ENCODE measurements at places on chromosomes 6 and 20.
A peak's percentile ranks its signal among the peaks of the same experiment; 100 is the strongest.

DNA sequence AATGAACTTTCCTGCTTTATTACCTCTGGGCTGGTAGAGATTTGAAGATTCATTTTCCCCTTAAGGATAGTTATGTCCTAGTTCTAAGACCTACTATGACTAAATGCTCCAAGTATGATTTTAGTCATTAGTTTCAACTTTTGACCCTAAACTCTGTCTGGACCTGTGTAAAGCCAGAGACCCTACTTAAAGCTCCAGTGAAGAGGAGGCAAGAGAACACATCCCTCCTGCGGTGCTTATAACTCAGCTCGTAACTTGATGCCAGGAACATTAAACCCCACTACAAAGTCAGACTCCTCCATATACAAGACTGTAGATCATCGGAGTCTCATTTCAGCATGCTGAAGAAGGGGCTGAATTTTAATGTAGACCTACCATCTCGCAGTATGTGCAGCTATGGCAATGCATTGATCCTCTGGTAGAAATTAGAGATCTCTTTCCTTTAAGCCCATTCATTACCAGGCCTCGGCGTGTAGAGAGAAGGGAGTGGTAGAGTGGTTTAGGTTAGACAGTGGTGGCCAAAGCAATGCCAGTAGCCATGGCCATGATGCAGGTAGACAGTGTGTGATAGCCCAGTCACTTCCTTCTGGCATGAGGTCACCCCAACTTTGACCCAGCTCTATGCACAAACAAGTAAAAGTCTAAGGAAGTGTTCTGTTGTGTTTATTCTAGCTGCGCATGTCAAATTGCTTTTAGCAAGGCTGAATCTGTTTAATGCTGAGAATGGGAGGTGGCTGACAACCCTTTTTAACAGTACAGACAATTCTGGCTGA is 34.8 kb upstream of the MYB start:
- DNase-seq = no peak

- no peak for DNase-seq
These were observed 69.2 kb downstream of the MTFR2 start for GRCh38 chr6:136180704-136181511.

GRCh38 chr6:151103266-151103665 is 136.5 kb upstream of the AKAP12 start:
- DNase-seq = no peak

GRCh38 chr6:148538261-148539190 is 195.9 kb downstream of the SASH1 start:
- DNase-seq = no peak

GRCh38 chr6:35391240-35391968 is 49.0 kb downstream of the PPARD start:
- DNase-seq = no peak

DNA sequence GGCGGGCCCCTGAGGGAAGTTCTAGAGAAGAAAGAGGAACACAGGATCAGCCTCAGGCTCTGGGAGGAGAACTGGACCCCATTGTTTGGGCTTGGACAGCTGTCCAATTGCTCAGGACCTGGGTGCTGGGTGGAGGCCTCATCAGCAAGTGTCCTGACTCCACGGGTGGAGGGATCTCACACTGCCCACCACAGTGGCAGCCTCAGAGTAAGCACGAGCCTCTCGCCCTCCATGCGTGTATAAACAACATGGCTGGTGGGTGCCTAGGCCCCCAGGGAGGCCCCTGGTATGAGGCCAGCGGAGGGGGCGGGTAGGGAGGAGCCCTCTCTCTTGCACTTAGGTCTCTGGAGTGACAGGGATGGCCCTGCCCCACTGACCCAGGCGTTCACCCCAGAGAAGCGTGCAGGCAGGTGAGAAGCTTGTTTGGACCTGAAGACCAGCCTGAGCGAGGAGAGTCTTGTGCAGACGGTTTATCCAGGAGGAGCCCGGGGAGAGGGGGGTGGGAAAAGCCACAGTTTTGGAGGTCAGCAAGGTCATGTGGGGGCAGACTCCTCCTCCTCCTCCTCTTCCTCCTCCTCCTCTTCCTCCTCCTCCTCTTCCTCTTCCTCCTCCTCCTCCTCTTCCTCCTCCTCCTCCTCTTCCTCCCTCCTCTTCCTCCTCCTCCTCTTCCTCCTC is 41.9 kb upstream of the BHLHE23 start:
- no peak for DNase-seq

GRCh38 chr6:27281105-27281539 is 31.0 kb downstream of the POM121L2 start:
- no peak for DNase-seq

GRCh38 chr20:36573798-36574365 is 485 bp downstream of the TGIF2 start:
- DNase-seq = no peak

- DNase-seq = peak; percentile 60
These were observed 816 bp downstream of the NPEPL1 start for GRCh38 chr20:58693226-58694006.

DNA sequence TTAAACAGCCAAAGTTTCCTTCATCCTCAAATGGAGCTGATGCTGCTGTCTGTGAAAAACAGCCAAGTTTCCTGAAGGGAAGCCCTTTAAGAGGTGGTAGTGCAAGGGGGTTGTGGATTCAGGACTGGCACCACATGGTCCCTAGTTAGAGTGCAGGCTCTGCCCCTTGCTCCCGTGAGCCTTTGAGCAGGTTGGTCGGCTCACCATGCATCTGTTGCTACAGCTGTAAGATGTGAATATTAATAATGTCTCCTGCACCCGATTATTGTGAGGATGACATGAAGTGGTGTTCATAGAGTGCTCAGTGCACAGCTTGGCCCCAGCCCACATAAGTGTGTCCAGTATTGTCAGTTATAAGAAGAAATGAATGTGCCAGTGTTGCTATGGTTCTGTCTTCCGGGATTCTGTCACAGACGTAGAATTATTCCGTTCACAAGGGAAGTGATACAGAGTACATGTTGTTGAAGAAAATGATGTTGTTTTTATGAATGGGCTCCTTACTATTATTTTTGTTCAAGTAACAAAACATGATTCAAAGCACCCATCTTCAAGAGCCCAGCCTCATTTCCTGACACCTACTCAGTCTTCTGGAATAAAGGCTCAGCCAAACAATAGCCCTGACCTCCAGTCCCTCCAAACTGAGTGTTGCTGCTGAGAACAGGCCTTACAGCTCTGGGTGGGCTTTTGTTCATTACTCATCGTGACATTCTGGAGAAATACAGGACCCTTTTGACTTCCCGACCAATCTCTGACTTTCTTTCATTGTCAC is 2.9 kb upstream of the PKIG start:
- no peak for DNase-seq

- no peak for DNase-seq
These were observed 454.1 kb upstream of the NOX3 start for GRCh38 chr6:155909710-155910109.

DNA sequence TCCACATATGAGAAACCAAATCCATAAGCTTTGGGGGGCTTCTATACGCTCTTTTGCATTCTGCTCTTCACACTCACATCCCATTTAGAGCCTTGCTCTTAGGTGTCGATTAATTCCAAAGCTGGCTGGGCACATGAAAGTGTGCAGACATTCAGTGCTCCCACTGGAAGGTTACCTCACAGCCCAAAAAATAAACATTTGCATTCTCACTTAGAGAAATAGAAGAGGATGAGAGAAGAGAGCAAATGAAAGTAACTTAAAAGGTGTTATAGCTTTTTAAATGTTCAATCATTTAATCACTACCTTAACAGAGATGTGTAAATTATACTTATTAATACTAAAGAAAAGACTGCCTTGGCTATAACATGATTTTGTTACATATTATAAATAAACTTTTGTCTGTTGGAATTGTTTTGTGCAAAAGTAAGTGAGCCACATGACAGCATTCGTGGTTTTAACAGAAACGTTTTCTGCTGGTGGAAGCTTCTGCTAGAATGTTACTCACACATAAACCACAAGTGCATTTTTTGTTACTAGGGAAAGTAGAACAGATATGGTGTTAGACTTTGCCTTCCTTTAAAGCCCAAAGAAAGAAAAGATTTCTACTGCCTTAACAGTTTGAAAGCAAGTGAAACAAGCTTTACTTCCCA is 116.7 kb downstream of the SIM1 start:
- DNase-seq = no peak

DNA sequence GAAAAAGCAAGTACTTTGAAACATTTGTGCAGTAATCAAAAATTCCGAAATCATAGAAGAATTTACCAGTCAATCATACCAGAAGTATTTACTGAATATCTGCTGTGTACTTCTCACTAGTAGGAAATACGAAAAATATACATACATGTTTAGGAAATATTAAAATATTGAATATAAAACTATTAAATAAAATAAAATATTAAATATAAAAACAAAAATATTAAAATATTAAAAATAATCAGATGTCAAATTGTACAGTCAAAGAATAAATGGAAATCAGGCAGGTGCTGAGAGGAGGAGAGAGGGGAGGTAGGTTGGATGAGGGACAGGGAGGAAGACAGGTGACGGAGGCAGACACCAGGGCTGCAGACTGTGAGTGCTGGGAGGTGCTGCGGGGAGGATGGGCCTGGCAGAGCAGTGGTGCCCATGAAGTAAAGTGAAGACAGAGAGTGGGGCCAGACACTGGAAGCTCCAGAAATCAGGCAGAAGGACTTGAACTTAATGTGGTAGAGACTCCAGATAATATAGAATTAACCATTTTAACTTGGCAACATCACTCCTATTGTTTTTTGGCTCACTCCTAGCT is 55.9 kb downstream of the PRKN start:
- no peak for DNase-seq

GRCh38 chr6:291697-292505 is at the start of gene DUSP22:
Gene DUSP22 (plus strand): TSS chr6:292487. CDS start chr6:292540, 53 bp downstream.
- DNase-seq = peak; percentile 94

GRCh38 chr6:70299456-70299855 is 3.4 kb downstream of the COL9A1 start:
- no peak for DNase-seq

DNA sequence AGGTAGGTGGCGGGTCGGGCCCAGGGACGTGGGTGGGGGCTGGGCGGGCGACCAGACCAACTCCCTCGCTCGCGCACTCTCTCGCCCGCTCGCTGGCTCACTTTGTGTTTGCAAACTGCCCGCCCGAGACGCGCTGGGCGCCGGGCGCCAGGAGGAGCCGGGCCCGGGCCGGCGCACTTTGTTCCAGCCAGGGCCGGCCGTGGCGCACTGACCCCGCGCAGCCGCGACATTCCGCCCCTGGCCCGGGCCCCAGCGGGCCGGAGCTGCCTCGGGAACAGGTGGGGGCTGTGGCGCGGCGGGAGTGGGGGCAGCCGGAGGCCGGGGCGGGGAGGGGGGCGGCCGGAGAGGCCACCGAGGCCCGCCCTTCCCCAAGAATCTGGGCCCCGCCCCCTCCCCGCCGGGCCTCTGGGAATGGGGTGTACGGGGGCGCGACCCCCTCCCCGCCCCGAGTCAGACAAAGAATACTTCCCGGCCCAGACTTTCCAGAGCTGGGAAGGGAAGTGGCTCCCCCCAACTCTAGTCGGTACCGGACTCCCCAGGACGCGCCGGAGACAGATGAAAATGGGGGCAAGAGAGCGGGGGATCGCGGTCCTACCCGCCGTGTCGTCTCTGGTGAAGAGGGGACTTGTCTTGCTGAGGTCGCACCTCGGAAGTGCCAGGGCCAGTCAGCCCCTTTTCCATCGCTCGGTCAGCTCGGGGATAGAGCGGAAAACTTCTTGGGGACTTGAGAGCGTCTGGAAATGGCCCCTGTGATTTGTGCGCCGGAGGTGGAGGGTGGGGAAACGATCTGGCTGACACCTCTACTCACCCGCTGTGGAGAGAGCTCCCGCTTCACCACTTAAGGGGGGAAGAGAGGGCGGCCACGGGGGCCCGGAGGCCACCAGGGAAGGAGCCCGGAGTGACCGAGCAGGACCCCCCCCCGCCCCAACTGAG is 951 bp downstream of the FOXP4 start:
- DNase-seq = peak; percentile 68

- no peak for DNase-seq
These were observed 27.6 kb upstream of the NFATC2 start for GRCh38 chr20:51569815-51570738.

DNA sequence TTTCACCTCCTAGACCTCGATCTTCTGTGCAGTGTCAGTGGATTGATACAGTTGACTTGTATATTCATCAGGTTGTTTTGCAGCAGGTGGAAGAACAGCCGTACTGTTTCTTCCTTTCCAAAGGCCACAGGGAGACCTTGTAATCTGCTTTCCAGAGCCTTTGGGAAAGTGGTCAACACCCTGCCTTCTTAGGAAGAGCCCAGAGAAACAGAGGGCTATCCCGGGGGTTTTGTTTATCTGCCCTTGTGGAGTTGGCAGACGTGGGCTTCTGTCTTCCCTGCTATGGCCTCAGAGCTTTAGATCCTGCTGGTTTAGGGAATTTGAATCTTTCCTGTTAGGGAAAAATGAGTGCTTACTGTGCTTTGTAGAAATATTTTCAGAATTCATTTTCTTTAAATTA is 19.6 kb downstream of the STX16 start:
- no peak for DNase-seq

- no peak for DNase-seq
These were observed 28.4 kb downstream of the PAQR8 start for GRCh38 chr6:52390361-52390727.

DNA sequence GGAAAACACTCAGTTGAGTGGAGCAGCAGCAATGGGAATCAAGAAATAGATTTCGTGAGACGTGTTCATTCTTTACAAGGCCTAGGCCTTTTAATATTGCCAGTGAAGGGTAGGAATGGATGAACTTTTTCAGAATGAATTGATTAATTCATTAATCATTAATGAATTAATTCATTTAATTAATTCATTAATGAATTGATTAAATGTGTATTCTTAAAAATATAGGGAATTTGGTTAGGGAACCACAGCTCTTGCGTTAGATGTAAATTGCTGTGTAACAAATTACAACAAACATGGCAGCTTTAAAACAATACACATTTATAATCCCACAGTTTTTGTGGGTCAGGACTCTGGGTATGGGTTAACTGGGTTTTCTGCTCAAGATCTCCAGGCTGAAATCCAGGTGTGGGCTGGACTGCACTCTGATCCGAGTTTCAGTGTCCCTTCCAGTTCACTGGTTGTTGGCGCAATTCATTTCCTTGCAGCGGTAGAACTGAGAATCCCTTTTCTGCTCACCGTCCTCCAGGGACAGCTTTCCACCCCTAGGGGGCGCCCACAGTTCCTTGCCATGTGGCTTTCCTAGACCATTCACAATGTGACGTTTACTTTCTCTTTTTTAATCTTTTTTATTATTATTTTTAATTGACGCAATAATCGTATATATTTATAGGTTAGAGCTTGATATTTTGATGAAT is 32.8 kb upstream of the BCAS1 start:
- DNase-seq = peak; percentile 85

GRCh38 chr6:170067923-170068360 is 222.9 kb downstream of the DLL1 start:
- peak; percentile 34 for DNase-seq

GRCh38 chr20:56359212-56360132 is 698 bp downstream of the FAM210B start:
- DNase-seq = peak; percentile 83

GRCh38 chr6:25942561-25943147 is 12.2 kb upstream of the SLC17A2 start:
- no peak for DNase-seq

DNA sequence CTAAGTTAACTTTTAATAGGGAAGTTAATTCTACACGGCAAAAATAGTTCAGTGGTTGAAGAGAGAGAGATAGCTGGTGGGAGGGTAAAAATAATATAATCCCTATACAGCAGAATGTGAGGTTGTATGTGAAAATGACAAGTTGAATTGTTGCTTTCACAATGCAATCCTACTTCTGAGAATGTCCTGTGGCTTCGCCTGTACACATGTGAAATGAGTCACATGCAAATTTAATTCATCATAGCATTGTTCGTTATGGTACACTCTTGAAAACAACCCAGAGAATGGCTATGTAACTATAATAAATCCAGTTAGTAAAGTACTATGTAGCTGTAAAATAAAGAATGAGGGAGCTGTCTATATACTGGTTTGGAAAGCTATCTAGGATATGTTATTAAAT is 46.0 kb upstream of the HINT3 start:
- no peak for DNase-seq

Data from islet precursor cell (in vitro differentiated cells).